ENCODE measurements at places on chromosomes 6 and 20.

- DNase-seq: no peak
Measured at GRCh38 chr6:144417681-144418080, 132.5 kb downstream of the UTRN start.

DNA sequence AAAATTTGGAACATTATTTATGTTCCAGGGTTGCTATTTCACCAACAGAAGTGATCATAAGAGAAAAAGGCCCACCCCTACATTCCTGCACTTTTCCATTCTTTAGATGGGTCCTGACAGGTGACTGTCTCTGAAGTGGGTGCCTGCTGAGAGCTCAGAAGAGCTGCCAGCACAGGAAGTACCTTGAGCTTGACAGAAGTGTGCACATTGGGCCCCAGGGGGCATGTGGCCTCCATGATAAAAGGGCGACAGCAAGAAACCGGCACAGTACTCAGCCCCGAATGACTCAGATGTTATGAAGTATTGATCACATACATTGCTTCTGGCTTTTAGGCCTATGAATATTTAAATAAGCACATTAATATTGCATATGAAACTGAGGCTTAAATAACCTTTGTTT is 150.4 kb downstream of the PCSK2 start:
- no peak for DNase-seq

DNA sequence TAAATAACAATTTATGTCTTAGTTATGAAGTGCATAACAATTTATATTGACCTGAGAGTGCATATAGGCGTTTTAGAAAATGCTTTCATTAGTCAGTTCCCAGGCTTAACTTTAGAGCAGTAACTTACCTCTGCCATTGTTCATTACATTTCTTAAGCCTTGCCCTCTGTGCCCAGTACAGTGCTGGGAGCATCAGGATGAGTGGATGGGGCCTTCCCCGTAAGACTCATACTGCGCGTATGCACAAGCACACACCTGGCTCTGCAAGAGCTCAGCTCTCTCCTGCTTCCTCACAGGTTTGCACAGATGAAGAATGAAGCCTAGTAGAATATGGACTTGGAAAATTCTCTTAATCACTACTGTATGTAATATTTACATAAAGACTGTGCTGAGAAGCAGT is 125.0 kb downstream of the MAP3K4 start:
- DNase-seq: no peak

DNA sequence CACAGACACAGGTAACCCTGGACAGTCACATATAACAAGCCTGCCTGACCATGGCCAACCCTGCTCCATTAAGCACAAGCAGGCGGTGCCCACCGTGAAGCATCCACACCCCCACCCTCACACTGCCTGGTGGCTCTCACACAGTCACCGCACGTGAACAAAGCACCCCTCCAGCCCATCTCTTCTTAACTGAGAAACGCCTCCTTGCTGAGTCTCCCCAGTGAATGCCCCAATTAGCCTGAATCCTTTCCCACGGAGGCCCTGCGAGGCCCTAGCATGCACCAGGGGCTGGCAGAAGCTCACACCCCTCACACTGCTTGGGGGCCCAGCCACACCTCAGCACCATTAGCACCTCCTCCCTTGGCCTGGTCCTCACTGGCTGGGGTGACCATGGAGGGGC is 72.3 kb downstream of the GRM4 start:
- DNase-seq: no peak

- no peak for DNase-seq
Measured at GRCh38 chr6:20188630-20189075, 23.6 kb downstream of the MBOAT1 start.

DNA sequence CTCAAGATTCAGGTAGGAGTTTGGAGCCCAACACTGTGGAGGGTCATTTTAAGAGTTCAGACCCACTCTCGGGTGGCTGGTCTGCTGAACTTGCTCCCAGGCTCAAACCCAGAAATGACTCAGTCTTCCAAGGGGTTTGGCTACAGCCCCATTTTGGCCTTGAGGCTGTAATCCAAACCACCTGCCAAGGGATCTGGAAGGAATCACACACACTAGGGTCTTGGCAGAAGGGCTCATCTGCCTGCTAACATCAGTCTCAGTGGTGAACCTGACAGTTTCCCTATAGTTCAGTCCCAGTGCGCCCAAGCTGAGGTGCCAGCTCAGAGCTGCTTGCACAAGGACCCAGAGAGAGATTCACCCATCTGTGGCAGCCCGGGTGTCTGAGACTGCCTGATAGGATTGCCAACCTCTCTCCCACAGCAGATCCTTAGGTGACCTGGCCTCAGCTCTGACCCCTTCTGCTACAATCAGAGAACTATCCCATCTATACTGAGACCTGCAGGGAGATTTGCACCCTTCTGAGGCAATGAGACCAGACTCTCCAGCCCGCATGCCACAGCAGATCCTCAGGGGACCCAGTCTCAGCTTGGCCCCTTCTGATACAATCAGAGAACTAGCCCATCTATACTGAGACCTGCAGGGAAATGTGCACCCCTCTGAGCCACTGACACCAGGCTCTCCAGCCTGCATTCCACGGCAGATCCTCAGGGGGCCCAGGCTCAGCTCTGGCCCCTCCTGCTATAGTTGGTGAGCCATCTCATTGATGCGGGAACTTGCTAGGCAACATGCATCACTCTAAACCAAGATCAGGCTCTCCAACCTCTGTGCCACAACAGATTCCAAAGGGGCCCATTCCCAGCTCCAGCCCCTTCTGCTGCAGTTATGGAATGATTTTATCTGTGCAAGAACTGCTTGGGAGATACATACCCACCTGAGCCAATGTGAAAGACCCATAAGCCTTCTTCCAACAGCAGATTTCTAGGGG is 48.2 kb downstream of the THBS2 start:
- DNase-seq: no peak

- DNase-seq: no peak
Measured at GRCh38 chr20:59723108-59723500, 118.8 kb downstream of the PHACTR3 start.

- DNase-seq: peak; percentile 64
Measured at GRCh38 chr20:62063315-62063980, 2.2 kb downstream of the TAF4 start.

DNA sequence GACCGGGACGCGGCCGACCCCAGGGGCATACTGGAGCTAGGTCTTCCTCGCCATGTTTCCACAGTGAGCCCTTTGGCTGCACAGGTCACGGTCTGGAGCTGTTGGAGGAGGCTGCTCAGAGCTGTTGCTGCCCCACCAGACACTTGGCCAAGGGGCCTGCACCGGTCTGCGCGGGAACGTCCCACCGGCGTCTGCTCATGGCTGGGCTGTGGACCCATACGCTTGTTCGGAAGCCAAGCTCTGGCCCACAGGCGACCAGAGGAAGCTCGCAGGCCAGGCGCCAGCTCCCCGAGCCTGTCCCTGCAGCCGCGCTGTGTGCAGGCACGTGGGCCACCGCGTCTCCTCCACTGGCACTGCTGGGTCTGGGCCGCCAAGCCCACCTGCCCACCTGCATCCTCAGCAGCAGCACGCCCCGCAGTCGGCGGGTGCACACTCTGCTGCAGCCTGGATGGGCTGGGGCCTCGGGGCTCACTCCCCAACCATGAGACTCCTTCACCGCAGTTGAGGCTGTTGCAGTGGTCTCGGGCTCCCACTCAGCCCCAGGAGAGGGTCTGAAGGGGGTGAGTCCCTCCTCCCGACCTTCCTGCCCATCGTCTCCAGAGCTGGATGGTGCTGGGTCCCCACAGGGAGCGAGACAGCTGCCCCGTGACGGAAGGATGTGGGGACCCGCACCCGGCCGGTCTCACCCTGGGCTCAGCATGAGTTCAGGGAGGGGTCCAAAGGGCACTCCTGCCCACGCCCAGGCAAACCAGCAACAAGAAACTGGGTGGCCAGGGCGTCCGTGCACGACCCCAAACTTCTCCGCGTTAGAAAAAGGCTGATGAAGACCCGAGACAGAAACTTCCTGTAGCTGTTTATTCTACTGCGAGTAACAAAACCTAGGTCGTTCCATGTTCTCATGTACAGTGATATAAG is 15.5 kb upstream of the TCFL5 start:
- no peak for DNase-seq

DNA sequence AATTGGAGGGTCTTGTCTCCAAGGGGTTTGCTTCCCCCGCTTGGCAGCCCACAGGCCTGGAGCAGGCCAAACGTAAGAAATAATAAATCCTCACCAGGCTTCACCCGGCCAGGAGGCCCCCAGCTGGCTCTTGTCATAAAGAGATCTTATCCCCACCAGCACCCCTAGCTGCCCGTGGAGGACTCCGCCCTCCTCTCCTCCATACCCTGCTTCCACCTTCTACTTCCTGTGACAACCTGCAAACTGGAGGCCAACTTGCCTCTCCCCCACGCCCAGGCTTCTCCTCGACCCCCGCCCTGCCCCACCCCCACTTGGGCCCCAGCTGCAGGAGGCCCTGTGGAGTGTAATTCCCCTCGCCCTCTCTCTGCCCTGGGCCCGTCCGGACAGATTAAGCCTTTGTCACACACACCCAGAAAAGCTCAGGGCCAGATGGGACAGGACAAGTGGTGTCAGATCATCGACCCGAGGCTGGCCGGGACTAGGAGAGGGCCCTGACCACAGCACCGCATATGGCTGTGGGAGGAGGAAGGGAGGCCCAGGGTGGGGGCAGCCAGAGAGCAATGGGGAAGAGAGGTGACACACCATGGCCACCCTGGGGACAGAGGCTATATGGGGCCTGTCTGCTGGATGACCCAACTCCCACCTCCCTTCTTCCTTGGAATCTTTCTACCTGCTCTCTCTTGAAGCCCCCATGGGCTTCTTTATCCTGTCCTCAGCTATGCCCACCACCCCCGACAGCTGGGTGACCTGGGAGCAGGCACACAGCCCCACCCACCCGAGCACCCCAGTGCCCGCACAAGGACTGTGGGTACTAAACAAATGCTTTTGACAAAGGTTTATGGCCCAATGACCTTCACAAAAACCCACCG is 3.9 kb downstream of the NOL4L start:
- DNase-seq: peak; percentile 29

DNA sequence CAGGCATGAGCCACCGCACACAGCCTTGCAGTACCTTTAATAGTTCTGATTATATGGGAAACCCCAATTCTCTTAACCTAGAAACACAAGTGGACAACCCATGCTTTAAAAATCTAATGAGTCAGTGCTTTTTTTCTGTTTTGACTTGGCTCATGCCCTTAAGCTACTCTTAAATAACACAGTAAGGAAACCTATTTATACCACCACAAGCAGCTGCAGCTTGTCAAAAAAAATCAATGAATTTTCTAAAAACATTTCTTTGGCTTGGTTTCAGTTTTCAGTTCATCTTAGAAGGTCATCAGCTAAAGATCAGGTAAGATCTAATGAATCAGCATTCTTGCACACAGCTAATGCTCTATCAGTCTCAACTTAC is 124.1 kb upstream of the DST start:
- DNase-seq: no peak

All from head of caudate nucleus (tissue), 42 donors.